ENCODE measurements at places on chromosomes 4 and X.

DNA sequence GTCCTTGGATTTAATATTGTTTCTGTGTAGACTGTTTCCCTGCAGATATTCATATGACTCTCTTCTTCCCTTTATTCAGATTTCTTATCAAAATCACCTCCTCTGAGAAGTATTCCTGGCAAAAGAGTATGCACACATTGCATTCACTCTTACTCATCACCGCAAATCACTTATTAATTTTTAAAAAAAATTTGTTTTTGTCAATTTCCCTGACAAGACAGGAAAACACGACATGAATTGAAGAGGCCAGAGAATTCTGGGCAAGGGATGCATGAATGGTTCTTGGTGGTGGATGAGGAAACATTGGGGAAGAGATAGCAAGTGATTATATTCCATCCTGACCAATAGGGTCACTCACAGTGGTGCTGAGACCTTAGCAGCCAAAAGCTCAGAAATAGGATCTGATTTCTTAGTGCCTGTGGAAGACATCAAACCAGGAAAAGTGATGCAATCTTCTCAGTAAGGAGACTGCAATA lies 522.5 kb upstream of the AGA start:
- no peak for DNase-seq

DNA sequence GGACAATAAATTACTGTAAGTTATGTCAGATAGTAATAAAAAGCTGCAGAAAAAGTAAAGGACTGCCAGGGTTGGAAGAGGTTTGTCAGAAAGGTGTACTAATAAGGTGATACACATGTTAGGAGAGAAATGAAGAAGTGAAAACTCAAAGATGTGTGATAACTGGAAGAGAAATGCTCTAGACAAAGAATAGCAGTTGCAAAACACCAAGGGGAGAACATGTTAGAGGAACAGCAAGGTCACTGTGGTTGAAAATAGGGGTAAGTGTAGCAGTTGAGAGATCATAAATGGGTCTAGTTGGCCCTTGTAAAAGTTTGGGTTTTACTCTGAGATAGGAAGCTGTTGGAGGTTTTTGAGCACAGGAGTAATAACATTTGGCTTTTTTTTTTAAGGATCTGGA lies 46.9 kb downstream of the HSPA4L start:
- DNase-seq: no peak

- DNase-seq: no peak
These were observed 510.6 kb upstream of the BOD1L1 start for GRCh38 chr4:14138106-14138505.

DNA sequence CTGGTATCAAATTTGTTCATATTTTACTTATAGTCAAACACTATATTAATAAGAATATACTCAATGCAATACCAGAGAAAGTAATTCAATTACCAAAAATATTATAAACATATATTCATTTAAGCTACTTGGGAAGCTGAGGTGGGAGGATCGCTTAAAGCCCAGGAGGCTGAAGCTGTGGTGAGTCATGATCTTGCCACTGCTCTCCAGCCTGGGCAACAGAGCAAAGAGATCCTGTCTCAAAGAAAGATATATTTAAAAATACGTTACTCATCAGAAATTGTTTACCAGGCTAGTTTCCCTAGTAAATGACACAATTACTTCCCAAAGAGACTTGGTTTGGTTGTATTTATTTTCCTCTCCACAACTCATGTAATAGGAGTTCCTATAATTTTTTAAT lies 433.6 kb downstream of the GASK1B start:
- DNase-seq: no peak

GRCh38 chrX:70264784-70265183 lies 3.4 kb upstream of the ARR3 start:
- no peak for DNase-seq

GRCh38 chrX:56000174-56000573 lies 232.0 kb upstream of the KLF8 start:
- DNase-seq: no peak

GRCh38 chrX:143437439-143437838 lies 79.8 kb downstream of the SPANXN3 start:
- no peak for DNase-seq

GRCh38 chr4:6233929-6234328 lies 33.6 kb upstream of the JAKMIP1 start:
- DNase-seq: no peak
